Prostate gland (tissue), 2 donors: ENCODE measurements at places on chromosomes 2 and 18. TPM values are rescaled to one million over a fixed set of nuclear protein-coding genes. Genes with fewer than 3 reads are reported as not detected.

DNA sequence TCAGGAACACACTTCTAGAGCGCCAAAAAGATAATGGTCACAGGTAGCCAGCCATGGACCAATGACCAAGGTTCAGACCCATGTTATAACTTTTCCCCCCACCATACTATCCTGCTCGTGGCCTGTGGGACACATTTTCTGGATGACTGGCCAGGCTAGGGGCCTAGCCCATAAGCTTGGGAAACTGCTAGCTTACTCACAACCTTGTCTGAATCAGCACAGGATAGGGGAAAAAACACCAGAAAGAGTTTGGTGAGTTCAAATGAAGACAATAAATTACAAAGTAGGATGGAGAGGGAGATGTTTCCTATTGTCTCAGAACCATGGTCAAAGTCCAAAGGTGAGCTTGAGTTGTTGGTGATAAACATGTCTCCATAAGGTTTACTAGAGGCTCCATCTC, 156.3 kb upstream of the CCDC68 start:
- no peak for DNase-seq
- H3K4me3 ChIP-seq: no peak overlapping the region
- H3K4me1 ChIP-seq: no peaks in the 10 kb centered on the region
- no peaks in the 10 kb centered on the region for H3K27me3 ChIP-seq
- no peak overlapping the region for H3K27ac ChIP-seq

Gene LYPD1
- total RNA-seq: 0.18 TPM

- H3K4me1 ChIP-seq: no peaks in the 10 kb centered on the region
- no peak for DNase-seq
- H3K27me3 ChIP-seq: no peaks in the 10 kb centered on the region
- H3K27ac ChIP-seq: no peak overlapping the region
- no peak overlapping the region for H3K4me3 ChIP-seq
Observed at GRCh38 chr2:241213041-241213440, 24.6 kb downstream of the ANO7 start.

DNA sequence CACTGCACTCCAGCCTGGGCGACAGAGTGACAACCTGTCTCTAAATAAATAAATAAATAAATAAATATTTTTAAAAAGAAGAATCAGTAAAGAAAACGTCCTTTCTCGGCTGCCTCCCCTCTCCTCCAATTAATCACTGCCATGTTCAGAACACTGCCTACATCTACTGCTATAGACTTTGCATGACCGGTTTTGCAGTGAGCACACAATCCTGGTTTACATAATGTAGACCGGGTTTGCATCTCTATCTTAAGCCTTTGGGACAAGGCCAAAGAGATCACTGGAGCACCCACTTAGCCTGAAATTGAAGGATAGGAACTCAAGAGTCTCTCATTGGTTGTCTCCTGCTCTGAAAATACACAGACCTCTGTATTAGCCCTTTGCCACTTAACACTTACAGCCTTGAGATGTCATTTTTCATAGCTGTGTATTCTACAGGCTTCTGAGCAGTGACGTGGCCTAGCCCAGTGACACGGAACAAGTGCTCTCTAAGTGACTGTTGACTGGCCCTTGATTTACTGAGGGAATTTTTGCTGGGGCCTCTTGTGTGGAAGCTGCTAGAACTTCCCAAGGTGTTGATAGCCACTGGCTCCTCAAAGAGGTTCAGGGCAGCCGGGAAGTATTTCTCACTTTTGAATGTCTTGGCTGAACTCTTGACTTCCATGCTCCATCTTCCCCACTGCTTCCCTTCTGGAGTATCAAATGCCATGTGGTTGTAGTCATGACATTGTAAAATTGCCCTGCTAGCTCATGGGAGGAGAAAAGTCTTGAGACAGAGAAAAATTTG, 45.3 kb upstream of the CCBE1 start:
- no peak overlapping the region for H3K4me3 ChIP-seq
- no peaks in the 10 kb centered on the region for H3K4me1 ChIP-seq
- no peaks in the 10 kb centered on the region for H3K27me3 ChIP-seq
- H3K27ac ChIP-seq: no peak overlapping the region
- DNase-seq: no peak

DNA sequence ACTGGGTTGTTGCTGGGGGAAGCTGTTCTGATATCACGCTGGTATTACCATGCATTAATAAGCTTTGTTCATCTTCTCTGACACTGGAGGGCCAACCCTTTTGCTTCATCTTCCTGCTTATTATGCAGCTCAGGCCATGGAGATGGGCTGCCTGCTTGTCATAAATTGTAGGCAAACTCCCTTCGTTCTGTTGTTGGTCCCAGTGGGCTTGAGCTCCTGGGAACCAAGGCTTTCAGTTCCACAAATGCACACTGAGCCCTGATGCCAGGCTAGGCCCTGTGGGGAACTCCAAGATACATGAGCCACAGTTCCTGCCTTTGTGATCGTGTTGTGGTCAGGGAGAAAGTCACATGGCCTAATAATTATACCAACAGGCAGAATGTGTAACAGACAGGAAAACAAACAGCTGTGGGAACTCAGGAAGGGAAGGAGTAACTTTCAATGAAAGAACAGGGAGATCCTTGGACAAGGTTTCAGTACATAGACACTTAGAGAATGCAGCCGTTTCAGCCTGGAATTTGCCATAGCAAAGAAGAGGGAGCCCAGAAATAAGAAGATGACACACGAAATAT, 49.0 kb upstream of the BCL2L11 start:
- H3K36me3 ChIP-seq: no peaks in the 10 kb centered on the region
- H3K27me3 ChIP-seq: no peaks in the 10 kb centered on the region
- H3K4me1 ChIP-seq: no peaks in the 10 kb centered on the region

- DNase-seq: no peak
- H3K4me3 ChIP-seq: no peak overlapping the region
- no peaks in the 10 kb centered on the region for H3K36me3 ChIP-seq
- H3K4me1 ChIP-seq: no peaks in the 10 kb centered on the region
Observed at GRCh38 chr18:56711708-56712445, 60.7 kb downstream of the WDR7 start.

DNA sequence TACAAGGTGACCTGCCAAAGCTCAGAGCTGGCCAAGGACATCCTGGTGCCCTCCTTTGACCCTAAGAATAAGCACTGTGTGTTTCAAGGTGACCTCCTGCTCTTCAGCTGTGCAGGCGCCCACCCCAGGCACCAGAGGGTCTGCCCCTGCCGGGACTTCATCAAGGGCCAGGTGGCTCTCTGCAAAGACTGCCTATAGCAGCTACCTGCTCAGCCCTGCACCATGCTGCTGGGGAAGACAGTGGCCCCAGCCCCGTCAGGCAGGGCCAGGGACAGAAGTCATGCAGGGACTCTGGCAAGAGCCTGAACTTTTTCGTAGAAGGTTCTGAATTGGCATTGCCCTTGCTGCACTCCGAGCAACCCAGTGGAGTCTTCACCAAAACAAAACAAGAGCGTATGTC, 194.8 kb downstream of the MGAT5 start:
- no peaks in the 10 kb centered on the region for H3K27me3 ChIP-seq
- no peak overlapping the region for H3K27ac ChIP-seq
- no peaks in the 10 kb centered on the region for H3K4me1 ChIP-seq

- no peaks in the 10 kb centered on the region for H3K27me3 ChIP-seq
- H3K27ac ChIP-seq: no peak overlapping the region
- H3K4me3 ChIP-seq: no peak overlapping the region
- peaks cover 9% of the 10 kb centered on the region for H3K4me1 ChIP-seq
- no peaks in the 10 kb centered on the region for H3K36me3 ChIP-seq
- DNase-seq: no peak
Observed at GRCh38 chr2:173982182-173982714, 17.1 kb upstream of the SP3 start.
